ENCODE measurements at places on chromosomes 2 and 18. TPM values are rescaled to one million over a fixed set of nuclear protein-coding genes. Genes with fewer than 3 reads are reported as not detected.
A peak's percentile ranks its signal among the peaks of the same experiment; 100 is the strongest.

GRCh38 chr18:9017905-9018227 lies 84.6 kb upstream of the NDUFV2 start:
- peak; percentile 81 for DNase-seq

DNA sequence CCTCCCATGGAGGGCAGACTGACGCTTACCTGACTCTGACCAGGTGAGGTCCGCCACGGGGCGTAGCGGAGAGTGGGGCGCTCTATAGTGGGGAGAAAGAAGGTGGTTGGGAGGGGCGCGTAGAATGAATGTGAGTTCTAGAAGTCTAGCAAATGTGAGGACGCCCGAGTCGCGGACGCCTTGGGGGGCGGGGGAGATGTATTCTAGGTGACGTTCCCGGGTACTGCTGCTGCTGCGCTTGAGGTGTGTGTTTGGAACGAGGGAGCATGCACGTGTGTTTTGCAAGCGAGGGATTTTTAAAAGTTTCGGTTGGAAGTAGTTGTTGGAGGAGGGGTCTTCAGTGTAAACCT lies 758 bp downstream of the RIF1 start:
- peak; percentile 24 for DNase-seq

GRCh38 chr2:229431327-229431954 lies 160.4 kb upstream of the PID1 start:
- peak; percentile 74 for DNase-seq

GRCh38 chr2:184564092-184564491 lies 34.2 kb upstream of the ZNF804A start:
- DNase-seq, result no peak

DNA sequence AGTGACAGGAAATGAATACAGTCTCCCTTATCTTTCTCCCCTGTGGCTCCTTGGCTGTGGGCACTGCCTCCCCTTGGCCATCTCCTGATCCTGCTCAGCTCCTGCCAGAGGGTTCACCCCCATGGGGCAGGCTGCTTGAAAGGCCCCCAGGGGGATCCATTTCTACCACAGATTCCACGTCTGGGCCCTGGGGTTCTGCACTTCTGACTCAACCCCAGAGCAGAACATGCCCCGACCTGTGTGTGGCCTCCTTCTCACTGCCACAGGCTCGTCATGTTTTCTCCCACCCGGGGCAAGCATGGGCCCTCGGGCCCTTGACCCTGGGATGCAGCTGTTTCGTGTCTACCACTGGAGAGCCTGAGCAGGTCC lies 122.2 kb downstream of the ACKR3 start:
- DNase-seq, result peak; percentile 17

GRCh38 chr2:238853721-238854120 lies 5.8 kb downstream of the TWIST2 start:
- no peak for DNase-seq

- DNase-seq, result peak; percentile 78
These were observed 15.9 kb upstream of the TXNDC2 start for GRCh38 chr18:9869715-9870430.

GRCh38 chr18:79755496-79756142 lies 42.1 kb upstream of the KCNG2 start:
- DNase-seq, result no peak

- DNase-seq, result no peak
These were observed 286.6 kb upstream of the HDAC4 start for GRCh38 chr2:239687441-239687840.

DNA sequence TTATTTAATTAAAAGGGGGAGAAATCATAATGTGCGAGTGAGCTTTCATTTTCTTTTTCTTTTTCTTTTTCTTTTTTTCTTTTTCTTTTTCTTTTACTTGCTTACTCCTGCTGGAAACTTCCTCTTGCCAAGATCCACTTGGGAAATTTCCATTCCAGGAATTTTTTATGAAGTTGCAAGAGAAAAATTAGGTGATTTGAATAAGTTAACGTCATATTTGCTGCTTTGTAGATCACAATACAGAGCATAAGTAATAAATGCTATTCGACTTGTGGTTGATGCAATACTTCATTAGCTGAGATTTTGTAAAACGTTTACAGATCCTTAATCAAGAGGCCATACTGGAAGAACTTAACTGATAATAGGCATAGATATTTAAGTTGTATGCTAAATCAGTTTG lies 354.7 kb upstream of the SMIM21 start:
- no peak for DNase-seq

- no peak for DNase-seq
These were observed 123.8 kb downstream of the SPTBN1 start for GRCh38 chr2:54579682-54580620.

GRCh38 chr2:232278534-232278933 lies 100.0 kb upstream of the ALPP start:
- DNase-seq, result no peak

GRCh38 chr2:100611079-100612029 lies 48.6 kb downstream of the PDCL3 start:
- DNase-seq, result no peak

DNA sequence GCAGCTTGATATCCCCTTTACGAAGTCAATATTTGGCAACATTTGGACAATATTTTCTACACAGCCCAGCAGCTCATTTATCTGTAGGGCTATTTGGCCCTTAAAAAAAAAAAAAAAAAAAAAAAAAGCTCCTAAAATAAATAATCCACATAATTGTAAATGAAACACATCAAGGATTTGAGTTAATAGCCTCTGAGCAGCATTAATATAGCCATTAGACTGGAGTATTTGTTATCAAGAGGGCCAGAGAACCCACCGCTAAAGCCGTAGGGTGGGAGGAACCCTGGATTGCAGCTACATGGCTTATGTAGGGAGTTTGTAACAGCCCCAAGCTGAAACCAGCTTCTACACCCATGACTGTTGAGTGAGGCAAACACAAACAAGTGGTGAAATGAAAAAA lies 84.5 kb downstream of the RNF152 start:
- no peak for DNase-seq

GRCh38 chr18:48320639-48320945 lies 88.6 kb downstream of the ZBTB7C start:
- DNase-seq, result peak; percentile 71

DNA sequence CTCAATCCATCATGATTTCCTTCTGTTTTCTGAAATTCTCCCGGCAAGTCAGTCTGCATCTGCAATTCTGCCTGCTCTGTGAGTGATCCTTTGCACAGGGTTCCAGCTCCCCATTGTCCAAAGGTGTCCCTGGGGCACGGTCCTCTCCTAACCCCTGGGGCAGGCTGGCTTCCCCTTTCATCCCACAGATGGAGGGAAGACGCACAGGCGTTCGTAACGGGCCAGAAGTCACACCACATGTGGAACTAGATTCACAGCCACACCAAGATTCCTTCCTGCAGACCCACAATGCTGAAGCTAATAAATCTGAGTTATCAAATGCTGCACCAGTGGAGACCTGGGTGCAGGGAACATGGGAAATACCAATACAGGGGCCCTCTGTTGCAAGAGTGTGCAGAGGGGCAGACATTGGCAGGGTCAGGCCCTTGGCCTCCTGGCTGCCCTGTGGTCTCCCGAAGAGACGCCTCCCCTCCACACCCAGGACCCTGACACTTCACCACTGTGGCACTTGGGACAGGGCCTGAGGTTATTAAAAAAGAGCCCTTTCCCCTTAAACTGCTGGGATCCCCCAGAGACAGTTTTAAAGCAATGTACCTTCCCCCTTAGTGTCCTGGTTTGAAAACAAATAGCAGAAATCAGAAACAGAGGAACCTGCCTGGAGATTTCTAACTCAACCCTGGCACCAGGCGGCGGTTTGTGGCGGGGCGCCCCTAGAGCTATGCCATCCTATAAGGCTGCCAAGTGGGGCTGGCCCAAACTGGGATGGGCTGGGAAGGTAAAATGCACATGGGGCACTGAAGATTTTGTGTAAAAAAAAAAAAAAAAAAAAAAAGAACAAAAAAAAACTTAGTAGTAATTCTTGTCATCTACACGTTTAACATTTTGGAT lies 15.4 kb downstream of the ZNF516 start:
- DNase-seq, result no peak

- no peak for DNase-seq
These were observed 290.0 kb downstream of the CYP26B1 start for GRCh38 chr2:71857636-71858035.

DNA sequence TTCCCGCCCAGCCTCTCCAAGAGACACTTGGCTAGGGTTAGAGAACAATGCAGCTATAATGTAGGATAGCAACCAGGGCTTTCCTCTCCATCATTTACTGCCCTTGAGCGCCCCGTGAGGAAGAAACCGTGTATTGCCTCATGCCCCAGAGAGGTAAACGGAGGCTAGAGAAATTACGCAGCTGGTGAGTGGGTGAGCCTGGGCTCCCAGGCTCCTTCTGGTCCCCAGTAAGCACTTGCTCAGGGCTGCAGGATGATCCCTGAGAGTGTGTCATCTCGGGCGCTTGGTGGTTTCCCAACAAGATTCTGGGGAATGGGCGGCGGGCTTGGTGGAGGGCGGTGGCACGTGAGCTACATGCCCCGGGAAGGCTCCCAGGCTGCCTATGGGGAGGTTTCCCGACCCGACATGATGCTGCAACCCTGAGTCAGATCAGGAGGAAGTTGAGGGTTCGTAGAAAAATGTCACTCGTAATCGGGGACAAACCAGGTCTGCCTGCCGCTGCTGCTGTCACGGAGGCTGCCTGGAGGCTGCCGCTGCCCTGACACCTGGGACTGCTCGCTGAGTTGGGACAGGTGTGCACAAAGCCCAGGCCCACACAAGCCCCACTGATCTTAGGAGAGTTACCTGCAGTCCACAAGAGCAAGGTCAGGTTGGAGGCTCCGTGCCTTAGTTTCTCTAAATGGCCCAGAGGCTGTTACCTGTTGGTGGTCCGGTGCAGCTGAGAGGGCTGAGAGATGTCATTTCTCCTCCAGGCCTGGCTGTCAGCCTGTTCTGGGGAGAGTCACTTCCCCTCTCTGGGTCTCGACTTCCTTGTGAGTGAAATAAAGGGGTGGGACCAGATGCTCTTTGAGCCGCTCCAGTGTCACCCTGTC lies at the start of gene GPR55:
GPR55 (minus strand) TSS at position 773 of the 872 bp plus-strand sequence. CDS start 14,280 bp downstream, outside the sequence.
- no peak for DNase-seq

- no peak for DNase-seq
These were observed 75.5 kb downstream of the OLA1 start for GRCh38 chr2:174172802-174173355.

GRCh38 chr2:194304191-194304590 lies 1352.8 kb upstream of the SLC39A10 start:
- no peak for DNase-seq

DNA sequence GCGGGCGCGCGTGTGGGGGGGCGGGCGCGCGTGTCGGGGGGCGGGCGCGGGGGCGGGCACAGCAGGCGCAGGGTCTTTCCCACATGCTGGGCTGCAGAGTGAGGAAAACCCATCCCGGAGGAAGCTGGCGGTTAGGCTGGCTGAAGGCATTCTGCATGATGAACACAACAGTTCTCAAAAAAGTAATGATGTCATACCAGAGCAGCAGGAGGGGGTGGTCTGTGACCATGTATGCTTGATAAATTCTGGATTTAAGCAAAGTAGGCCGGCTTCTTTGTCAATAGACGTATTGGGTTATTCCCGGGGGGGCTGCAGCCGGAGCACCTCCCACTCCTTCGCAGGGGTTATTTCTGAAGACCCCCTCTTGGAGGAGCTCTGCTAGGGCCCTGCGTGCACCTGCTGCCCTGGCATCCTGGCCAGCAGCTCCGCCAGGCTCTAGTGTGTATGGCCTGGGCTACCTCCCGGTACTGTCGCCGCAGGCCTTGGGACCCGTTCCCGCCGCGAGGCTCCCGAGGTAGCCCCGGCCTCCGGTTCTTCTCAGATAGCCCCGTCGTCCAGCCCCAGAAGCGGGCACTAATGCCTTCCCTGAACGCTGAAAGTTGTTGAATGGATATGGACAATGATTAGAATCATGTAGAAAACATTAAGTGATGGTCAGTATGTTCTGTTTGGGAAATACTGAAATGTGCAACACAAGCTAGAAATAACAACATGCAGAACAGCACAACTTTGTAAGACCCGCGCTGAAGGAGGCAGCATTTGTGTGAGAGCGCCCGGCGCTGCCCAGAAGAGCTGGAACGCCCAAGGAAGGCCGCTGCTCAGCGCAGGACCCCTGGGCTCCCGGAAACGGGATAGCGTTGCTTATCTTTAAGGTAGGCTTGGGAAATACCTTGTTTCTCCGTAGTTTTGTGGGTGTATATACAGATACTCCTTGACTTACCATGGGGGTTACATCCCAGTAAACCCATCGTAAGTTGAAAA lies 101.4 kb upstream of the RAB6C start:
- no peak for DNase-seq

DNA sequence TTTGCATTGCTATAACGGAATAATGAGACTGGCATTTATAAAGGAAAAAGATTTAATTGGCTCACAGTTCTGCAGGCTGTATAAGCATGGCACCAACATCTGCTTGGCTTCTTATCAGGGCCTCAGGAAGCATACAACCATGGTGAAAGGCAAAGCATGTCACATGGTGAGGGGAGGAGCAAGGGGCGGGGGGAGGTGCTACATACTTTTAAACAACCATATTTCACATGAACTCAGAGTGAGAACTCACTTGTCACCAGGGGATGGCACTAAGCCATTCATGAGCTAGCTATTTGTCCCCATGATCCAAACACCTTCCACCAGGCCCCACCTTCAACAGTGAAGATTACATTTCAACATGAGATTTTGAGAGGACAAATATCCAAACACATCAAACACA lies 188.7 kb downstream of the MBD5 start:
- peak; percentile 6 for DNase-seq

- no peak for DNase-seq
These were observed 34.8 kb upstream of the LAMA1 start for GRCh38 chr18:7152440-7152839.

GRCh38 chr18:8662560-8663255 lies 42.6 kb upstream of the MTCL1 start:
- no peak for DNase-seq

DNA sequence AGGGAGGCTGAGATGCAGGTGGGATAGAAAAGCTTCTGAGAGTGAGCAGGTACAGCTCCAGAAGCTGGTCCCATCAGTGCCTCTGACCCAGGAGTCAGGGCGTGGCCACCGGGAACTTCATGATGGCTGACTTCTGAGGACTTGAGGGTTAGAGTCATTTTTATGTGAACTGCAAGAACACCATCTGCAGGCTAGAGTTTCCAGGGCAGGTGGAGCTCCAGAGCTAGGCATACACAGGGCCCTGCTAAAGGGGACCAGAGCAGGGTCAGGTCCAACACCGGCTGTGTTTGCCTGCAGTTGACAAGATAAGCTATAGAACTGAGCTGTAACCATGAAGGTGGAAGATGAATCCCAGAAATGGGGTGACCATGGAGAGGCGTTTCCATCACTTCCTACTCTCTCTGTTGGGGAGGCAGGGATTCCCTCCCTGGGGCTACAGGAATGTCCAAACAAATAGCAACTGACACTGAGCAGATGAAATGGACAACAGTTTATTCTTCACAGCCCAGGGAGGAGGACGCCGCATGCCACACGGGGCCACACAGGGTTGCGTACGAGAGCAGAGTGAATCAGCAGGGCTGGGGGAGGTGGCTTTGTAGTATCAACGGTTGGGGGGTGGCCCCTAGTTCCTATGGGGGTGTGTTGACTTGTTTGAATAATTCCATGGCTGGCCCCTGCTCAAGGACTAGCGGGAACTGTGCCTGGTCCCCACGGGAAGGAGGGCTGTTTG lies 77.6 kb upstream of the ZNF516 start:
- no peak for DNase-seq

The TMEM237 gene
- total RNA-seq, result 92.9 TPM

The MYO1B gene
- total RNA-seq, result 108 TPM

The FLACC1 gene
- total RNA-seq, result 1.3 TPM

The RAB27B gene
- total RNA-seq, result 30.9 TPM

The IL1R2 gene
- 0.26 TPM for total RNA-seq

The ABCG8 gene
- total RNA-seq, result not detected

The CKAP2L gene
- 33.2 TPM for total RNA-seq

The SERPINB11 gene
- total RNA-seq, result not detected

The GNAL gene
- 0.58 TPM for total RNA-seq

The CRACDL gene
- not detected for total RNA-seq

The SSB gene
- 151 TPM for total RNA-seq

The IKZF2 gene
- total RNA-seq, result 5.1 TPM

The DNMT3A gene
- 5.0 TPM for total RNA-seq

The SETBP1 gene
- total RNA-seq, result 1.6 TPM

The CPLX4 gene
- total RNA-seq, result not detected
